ENCODE measurements at places on chromosomes 13 and 19.
A peak's percentile ranks its signal among the peaks of the same experiment; 100 is the strongest.

GRCh38 chr19:55493645-55494171 lies 5.5 kb downstream of the SSC5D start:
- DNase-seq, result no peak

- DNase-seq, result peak; percentile 48
Observed at GRCh38 chr13:100392709-100393630, 195.6 kb downstream of the GGACT start.

DNA sequence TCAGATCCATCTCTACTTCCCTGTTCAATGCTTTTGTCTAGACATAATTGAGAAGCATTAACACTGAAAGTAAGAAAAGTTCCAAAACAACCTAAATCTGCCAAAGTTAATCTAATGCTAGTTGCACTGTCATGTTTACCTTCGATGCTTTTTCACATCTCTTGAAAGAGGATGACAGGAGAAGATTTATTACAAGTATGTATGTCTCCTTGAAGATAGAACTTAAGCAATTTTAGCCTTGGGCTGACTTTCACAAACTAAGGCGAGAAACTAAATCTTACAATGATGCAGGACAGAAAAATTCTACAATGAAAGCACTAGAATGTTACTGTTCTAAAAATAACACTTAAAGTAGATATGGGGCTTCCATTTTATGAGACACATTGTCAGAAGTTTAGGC lies 64.0 kb downstream of the MIPEP start:
- no peak for DNase-seq

DNA sequence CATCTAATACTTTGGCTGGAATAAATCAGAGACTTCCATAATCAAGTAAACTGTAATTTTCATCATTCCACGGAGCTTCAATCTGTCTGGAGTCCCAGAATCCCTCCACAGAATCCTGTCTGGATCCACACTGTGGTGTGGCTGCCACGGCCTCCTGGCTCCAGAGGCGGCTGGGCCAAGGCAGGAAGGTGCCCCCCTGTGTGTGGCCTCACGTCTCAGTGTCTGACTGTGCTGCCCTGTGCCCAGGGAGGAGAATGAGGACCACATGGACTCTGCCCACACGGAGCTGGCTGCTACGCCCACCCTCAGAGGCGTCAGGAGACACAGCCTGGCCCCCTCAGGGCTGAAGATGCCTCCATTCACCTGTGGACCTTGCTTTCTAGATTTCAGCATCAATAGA lies 12.2 kb upstream of the ZNF135 start:
- no peak for DNase-seq

DNA sequence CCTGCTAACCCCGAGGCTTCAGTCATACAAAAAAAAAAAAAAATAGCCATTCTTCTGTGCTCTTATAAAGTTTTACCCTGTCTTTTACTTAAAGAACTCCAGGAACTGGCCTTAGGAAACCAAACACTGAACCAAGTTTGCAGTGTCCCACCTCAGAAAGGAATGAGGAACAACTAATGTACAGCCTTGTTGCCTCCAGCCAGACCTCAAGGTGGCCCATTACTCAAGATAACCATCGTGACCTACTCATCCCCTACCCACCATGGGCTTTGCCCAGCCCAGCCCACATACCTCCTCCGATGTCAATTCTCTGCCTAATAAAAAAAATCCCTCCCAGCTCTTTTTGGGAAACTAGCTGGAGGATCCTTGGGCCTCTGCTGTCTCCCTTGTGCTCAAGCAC lies 133.2 kb downstream of the STARD13 start:
- no peak for DNase-seq

DNA sequence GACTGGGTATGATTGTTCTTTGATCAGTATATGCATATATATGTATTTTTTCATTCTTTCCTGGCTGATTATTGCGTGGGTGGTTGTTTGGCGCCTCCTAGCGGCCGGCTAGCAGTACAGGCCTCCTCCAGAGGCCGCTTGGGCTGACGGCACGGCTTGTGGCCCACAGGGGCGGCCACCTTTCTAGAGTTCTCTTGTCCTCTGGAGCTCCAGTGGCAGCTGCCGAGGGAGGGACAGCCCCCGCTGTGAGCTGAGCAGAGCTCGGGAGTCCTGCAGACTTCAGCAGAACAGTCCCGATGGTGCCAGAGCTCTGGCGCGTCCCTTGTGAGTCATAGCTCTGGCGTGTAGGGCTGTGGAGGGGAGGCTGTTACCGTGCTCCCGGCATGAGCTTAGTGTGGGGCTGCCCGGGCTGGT lies 22.5 kb upstream of the ZNF429 start:
- DNase-seq, result peak; percentile 67

DNA sequence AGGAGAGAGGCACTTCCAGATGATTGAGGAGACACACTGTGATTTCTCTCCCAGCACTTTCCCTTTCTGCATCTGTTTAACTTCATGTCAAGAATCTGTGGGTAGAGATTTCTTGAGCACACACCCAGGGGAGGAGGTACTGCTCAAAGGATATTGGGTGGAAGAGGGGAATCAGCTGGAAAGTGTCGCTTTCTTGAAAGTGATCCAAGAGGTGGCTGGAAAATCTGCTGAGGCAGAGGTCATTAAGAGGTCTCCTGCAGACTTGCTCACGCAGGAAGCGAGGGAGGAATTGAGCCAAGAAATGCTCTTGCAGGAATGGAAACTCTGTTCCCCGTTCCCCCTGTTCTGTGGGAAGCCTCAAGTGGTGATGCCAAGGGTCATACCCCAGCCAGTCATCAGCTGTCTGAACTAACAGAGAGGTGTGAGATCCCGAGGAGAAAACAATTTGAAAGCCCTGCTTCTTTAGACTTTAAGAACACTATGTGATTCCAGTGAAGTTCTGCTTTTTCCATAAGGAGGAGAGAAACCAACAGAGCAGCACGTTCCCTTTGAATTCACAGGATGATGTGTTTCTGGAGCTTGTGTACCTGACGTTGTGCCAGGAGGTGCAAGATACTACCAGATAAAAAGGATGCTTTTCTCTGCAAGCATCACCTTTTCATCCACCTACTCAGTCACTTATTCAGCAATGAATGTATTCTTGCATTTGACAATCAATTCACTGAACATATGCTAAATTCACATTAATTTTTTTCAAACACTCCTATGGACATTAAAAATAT lies 163.4 kb upstream of the GPR12 start:
- no peak for DNase-seq

GRCh38 chr19:7830272-7830771 lies 304 bp downstream of the EVI5L start:
- DNase-seq, result no peak

DNA sequence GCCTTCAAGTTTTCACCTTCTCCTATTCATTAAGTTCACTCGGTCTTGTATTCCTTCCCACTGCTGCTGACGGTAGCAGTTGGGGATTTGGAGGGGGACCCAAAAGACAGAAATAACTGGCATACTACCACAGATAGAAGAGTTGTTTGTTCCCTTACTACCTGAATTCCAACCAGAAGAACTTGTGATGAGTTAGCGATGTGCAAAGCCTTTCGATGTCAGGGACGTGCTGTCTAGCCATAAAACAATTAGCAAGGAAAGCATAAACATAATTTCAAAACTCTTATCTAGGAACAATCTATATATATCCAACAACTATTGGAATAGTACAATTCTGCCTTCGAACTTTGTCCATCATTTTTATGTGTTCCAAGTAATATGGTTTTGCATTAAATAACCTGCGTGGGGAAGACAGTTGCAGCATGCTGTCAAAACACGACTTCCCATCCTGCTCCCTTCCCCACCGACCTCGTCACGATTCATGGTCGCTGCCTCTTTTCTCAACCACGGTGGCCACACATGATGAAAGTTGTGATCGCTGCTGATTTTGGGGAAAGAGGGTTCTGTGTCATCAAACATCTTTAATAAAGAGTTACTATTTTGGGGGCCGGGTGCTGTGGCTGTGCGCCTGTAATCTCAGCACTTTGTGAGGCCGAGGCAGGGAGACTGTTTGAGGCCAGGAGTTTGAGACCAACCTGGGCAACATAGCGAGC lies 3.8 kb upstream of the SLC7A9 start:
- DNase-seq, result no peak

DNA sequence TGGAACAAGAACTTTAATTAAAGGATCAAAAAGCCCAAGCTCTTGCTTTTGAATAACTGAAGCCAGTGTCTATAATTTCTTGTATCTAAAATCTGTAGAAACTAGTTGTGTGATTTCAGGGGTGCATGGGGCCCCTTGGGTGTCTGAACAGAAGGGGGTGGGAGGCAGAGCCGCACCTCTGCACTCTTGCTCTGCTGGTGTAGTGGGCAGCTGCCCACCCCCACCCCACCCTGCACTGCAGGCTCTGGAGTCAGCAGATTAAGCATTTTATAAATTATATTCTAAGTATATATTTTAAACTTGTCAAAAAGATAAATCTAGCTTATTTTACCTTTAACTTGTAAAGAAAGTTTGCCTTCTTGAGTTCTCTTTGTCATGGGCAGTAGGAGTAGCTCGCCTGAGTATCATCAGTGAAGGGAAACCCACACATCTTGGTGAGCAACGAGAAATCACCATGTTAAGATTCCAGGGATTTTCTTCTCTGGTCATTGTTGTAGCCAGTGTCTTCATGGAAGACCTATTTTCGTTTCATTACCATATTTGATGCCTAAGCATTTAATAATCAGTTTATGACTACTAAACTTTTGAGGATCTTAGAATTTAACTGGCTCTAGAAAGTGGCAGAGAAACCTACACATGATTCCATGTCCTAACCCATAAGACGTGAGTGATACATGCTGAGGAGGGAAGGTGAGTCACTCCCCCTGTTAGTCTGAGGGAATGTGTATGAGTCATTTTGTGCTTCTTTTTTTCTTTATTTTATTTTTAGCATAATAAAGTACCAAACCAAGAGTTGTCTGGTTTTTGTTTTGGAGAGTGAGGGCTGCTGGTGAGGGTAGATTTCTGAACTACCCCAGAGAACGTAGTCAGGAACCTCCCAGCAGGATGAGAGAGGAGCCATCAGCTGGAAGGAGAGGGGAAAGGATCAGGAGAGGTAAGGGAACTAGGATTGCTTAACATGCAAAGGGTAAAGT lies 7.7 kb downstream of the UBE2L5 start:
- no peak for DNase-seq

- DNase-seq, result peak; percentile 87
Observed at GRCh38 chr13:106523576-106523975, 11.9 kb downstream of the EFNB2 start.

GRCh38 chr19:16285769-16286498 lies 38.7 kb upstream of the KLF2 start:
- no peak for DNase-seq

- no peak for DNase-seq
Observed at GRCh38 chr13:20126541-20127261, 34.2 kb downstream of the GJA3 start.

DNA sequence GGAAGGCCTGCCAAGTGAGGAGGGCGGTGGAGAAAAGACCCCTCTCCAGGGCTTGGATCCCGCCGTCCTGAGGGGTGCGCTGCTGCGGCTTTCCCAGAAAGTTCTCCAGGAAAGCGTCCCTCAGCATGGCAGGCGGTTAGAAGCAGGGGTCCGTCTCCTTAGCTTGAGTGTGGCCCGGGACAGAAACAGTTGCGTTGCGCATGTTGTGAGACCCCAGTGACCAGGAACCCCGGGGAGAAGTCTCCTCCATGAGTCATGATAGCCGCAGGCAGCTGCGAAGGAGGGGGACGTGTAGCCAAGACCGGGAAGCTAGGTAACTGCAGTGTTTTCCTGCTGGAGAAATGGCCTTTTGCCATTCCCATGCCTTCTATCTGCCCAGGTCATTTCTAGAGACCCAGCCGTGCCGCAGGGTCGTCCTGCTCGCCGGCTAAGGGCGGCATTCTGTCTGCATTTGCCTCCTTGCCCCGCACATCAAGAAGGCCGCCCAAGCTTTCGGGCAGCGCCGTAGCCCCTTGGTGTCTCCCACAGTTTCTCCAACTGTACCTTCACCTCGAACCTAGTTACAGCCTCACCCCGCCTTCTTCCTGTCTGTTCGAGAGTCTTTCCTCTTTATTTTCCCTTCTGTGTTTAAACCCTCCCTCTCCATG lies 64.3 kb downstream of the TM9SF2 start:
- DNase-seq, result no peak

DNA sequence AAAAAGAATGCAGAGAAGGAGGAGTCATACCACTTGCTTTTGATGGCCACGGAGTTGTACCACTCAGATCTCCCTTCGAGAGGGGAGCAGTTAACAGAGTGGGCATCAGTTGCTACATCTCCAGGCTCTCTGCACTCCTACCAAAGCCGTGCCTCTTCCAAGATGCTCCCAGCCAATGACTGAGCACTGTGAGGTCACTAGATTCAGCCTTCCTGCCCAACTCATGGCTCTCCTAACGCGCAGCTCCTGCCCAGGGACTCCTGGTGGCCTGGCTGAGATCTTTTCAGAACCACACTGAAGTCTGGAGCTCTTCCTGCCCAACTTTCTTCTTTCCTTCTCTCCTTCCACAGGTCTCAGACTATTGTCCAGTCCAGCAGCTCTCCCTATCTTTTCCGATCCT lies 66.7 kb downstream of the LHFPL6 start:
- DNase-seq, result no peak

GRCh38 chr19:46515879-46516350 lies 20.2 kb upstream of the PNMA8B start:
- no peak for DNase-seq

DNA sequence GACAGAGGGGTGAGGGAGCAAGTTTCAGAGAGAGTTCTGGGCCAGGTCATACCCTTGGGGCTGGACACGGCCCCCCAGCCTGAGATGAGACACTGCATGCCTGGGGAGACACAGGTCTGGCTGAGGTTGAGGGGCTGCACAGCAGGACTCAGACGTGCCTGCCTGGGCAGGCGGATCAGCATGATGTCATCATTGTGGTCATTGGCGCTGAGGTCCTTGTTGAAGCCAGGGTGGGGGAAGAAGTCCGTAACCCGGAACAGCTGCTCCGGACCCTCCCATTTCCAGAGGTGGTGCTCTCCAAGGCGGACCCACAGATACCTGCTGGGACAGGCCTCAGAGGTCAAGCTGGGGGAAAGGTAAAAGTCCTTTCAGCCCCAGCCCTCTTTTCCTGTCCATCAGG lies 5.0 kb upstream of the KLK8 start:
- no peak for DNase-seq

DNA sequence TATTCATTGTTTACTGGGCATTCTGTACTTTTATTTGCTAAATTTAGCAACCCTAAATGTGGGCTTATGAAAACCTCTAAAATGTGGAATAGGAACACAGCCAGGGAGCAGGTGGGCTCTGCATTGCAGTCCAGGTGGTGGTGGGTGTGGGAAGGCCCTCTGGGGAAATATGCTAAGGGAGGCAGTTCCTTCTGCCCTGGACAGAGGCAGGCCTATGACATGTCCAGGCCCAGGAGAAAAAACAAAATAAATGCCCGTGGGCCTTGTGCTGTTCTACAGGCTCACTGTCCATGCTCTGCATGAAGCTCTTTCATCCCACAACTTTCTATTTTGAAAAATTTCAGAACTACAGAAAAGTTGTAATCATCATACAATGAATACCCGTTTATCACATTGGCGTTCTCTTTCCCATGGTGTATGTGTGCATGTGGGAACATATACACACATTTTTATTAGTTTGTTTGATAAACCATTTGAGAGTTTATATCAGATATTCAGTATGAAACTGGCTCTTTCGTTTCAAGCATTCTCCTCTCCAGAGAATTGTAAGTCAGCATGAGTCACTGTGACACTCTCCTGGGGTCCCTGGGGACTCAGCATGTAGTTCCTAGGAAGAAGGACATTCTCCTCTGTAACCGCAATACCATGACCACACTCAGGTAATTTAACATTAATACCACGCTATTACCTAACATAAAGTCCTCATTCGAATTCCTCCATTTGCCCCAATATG lies 505.3 kb downstream of the COG6 start:
- DNase-seq, result no peak

Data from BE2C (cell line).